Foreskin keratinocyte (primary cell): ENCODE measurements at places on chromosomes 3 and 15. TPM values are rescaled to one million over a fixed set of nuclear protein-coding genes. Genes with fewer than 3 reads are reported as not detected.

XXYLT1 gene
- 5.5 and 7.7 TPM in 2 replicates for polyA plus RNA-seq

HIGD2B gene
- not detected in 2 replicates for polyA plus RNA-seq

GOLGA6B gene
- not detected in 2 replicates for polyA plus RNA-seq

SCG3 gene
- polyA plus RNA-seq: 0.01 TPM in 1 of 2 replicates, not detected in the other

DNA sequence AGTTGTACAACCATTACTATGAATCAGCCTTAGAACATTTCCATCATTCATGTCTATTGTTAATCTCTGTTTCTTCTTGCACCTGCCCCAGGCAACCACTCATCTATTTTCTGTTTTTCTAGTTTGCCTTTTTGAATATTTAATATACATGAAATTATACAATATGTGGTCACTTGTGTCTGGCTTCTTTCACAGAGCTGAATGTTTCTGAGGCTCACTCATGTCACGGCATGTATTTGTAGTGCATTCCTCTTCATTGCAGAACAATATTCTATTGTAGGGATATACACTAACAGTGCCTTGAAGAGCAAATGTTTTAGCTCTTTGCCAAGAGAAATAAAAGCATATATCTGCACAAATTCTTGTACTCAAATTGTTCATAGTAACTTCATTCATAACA lies 32.9 kb downstream of the CERS3 start:
- DNase-seq: peak; percentile 72

GRCh38 chr3:179179979-179180759 lies 32.0 kb downstream of the PIK3CA start:
- DNase-seq: no peak

DNA sequence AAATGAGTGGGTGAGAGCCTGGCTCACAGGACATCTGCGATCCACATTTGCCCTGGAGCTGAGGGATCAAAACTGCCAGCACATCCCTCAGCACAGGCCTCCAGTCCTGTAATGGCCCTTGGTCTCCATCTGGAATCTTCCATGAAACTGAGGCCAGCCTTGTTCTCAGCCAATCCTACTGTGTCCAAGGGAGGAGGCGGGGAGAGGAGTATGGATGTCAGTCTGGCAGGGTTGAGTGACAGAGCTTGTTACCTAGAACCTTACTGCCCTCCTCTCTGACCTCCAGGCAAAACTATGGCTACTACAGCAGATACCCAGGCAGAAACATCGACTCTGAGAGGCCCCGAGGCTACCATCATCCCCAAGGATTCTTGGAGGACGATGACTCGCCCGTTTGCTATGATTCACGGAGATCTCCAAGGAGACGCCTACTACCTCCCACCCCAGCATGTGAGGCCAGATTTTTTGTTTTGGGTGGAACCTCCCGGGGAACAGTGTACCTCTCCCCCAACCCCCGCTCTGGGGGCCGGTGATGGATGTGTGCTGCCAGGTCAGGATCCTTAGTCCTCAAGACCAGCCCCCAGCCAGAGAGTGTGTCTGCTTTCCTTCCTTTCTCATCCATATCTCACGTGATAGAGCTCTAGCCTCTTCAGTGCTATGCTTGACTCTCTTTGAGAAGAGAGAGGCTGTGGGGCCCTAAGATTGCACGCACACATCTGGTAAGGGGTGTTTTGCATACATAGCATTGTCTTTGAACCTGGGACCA lies 41.3 kb downstream of the CHDH start:
- DNase-seq: peak; percentile 21

GRCh38 chr3:176937541-176937940 lies 259.7 kb downstream of the TBL1XR1 start:
- DNase-seq: no peak

- DNase-seq: no peak
Measured at GRCh38 chr15:29089731-29090616, 179.6 kb downstream of the NSMCE3 start.

GRCh38 chr3:28791713-28792255 lies 443.2 kb upstream of the AZI2 start:
- DNase-seq: no peak

- no peak for DNase-seq
Measured at GRCh38 chr3:175619369-175619768, 760.2 kb downstream of the NAALADL2 start.

DNA sequence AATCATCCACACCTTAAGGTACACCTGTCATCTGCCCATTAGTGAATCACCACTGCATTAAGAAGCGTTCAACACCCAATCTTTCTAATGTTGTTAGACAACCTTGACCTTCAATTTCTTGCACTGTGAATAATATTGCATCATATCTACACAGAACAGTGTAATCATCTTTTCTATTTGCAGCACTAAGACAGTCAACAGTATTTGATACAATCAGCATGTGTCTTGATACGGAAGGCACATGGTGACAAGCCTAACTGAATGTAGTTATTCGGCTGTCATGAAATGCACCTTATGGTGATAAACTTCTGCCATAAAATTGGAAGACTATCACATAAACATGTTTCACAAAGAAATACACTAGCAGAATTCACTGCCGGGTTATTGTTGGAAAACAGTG lies 253.9 kb upstream of the THRB start:
- DNase-seq: no peak

- DNase-seq: no peak
Measured at GRCh38 chr3:48555949-48556795, 431 bp downstream of the PFKFB4 start.
